CMK (cell line): ENCODE measurements at places on chromosomes 4 and X.
A peak's percentile ranks its signal among the peaks of the same experiment; 100 is the strongest.

DNA sequence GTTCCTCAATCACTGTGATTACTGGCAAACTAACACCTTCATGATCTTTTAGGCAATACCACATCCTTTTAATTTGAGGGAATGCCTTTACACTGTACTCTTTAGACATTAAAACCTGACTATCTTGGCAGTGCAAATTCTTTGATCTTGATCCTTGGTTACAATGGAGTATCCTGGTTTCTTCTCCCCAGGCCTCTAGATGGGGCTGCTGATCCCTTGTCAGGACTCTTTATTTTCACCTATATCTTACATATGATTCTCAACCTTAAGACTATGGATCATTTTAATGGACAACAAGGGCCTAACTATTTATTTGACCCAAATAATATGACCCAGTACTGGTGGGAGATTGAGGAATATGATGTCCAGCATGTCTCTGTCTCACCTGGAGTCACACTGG, 1005.5 kb upstream of the INTU start:
- no peak for DNase-seq

- no peak for DNase-seq
Measured at GRCh38 chr4:182806259-182807252, 110.6 kb downstream of the DCTD start.

DNA sequence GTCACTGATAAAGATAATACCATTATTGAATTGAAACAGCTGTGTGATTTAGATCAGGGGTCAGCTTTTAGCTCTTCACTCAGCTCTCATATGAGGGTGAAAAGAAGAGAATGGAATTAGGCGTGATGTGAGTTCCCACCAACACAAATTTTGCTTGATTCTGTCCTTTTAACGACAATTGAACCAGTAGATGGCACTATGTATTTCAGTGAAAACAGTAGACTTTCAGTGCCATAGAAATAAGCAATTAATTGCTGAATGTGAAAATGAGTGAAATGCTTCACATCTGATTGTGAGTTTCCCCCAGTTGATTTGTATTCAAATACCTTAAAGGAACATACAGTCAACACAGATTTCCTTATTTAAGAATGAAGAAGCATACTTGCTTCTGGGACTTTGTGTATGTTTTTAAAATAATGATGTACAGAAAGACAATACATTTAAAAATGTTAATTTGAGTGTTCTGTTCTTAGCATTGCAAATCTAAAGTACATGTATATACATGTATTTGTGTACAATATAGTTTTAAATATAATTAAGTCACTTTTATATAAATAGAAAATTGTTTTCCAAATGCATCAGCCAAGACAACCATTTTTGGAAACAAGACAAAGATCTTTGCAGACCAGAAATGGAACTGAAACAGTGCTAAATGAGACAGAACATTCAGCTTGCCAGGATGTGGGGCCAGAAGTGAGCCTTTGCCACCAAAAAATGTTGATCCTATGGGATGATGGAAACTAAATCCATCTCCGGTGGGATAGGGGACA, 178.8 kb downstream of the SNCA start:
- no peak for DNase-seq

- no peak for DNase-seq
Measured at GRCh38 chr4:123200051-123200940, 196.3 kb upstream of the SPRY1 start.

GRCh38 chr4:7195141-7195515, 2.8 kb downstream of the SORCS2 start:
- DNase-seq, result no peak

GRCh38 chr4:84965553-84966381, 723 bp downstream of the WDFY3 start:
- no peak for DNase-seq

DNA sequence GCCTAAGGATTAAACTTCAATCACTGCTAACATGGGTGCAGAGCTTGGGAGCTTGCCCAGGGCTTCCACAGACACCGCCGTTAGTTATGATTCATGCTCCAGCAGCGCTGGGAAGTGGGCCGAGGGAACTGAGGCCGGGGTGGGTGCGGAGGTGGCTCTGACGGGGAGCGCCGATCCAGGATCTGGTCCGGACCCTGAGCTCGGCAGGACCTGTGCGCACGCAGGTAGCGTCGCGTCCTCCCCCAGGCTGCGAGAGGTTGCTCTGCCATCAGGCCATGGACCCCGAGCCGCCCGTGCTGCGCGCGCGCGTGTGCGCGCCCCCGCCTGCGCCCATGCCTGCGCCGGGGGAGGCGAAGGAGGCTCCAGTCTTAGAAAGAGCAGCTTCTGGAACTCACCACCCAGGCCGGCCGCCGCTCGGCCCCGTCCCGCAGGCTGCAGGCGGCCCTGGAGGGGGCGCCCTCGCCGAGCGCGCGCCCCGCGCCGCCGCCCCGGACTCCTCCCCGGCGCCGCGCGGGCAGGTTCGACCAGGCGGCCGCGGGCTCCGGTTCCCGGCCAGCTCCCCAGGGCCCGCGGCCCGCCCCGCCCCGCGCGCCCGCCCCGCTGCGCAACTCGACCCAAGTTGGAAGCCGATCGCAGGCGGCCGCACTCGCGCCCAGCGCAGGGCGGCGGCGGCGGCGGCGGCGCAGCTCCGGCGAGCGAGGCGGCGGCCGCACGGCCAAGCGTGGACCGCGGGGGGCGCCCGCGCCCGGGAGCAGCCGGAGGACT, 732 bp upstream of the ADRA2C start:
- no peak for DNase-seq

DNA sequence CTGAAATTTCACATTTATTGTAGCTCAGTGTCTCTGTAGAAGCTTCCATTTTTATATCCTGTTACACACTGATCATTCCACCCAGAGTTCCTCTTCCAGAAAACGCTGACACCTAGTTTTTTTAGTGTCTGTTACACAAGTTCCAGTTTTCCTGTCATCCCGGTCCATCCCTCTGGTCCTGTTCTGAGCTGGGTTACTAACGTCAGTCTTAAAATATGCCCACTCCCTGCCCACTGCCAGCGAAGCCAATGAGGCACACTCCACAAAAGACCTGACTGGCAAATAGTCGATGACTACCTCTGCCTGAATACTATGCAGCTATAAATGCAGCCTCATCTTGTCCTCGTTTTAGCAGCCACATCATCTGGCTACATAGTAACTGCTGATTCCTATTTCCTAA, 30.9 kb upstream of the DDX3X start:
- DNase-seq, result no peak

DNA sequence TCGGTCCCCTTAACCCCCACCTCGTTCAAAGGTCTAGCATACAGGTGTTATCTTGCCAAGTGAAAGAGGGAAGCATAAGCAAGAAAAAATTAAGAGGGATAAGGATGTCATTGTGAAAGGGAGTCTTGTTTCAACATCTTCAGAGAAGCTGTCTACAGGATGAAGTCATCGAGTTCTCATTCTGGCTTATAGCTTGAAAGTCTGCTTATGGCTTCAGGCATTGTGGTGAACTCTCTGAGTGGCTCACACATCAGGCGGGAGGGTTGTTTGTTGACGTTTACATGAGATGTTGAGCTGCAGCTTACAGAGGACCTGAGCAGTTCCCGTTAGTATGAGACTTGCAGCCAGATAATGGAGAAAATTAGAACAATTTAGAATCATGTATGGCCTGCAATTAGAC, 16.6 kb downstream of the MAGEA9B start:
- DNase-seq, result no peak

DNA sequence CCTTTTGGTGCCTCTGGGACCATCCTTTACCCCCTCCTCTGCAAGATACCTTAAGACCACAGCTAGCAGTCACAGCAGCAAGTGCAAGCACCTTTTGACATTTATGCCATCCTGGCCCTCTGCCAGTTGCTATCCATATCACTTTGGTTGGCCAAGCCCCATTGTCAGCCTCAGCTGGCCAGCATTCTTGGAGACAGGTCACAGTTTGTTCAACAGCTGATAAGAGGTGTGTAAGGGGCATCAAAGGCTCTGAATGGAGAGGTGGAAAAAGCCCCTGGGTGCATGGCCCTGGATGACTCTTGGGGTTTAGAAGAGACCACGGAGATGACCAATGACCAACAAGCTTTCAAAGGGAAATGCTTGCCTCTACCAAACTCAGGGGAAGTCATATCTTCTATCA, 133.6 kb upstream of the MAMLD1 start:
- DNase-seq, result no peak

GRCh38 chr4:110361921-110362320, 114.0 kb upstream of the ENPEP start:
- no peak for DNase-seq

DNA sequence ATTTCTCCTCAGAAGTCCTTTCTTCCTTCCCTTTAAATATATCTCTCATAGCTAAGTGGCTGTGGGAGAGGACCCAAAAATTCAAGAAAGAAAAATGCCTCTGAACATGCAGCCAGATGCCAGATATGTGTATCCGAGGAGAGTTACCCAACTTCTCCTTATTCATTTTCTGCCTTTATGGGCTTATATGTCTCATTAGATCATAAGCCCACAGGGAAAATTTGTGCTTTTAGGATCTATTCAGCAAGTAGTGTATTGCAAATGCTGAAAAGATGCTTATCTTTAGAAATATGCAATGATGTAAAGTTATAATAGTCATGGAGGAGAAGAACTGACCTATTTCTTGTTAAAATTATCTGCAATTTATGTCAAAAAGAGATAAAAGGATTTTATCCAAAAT, 371.8 kb upstream of the NOCT start:
- no peak for DNase-seq

- no peak for DNase-seq
Measured at GRCh38 chr4:97208749-97209148, 934.5 kb downstream of the STPG2 start.

DNA sequence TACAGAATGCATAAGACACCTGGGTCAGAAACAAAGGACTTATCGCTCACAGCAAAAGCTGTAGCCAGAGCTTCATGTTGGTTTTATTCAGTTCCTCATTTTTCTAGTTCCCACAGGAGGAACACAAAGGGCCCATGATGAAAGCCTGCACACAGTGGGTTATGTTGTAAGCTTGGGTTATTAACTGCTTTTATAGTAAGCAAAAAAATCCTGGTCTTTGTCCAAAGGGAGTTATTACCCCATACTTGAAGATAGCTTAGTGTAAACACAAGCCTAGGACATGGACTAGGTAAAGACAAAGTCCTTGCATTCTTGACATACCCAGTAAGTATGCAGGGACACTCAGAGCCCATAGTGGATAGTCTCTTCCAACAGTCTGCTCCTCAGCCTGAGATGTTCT, 11.7 kb downstream of the BBS12 start:
- no peak for DNase-seq

DNA sequence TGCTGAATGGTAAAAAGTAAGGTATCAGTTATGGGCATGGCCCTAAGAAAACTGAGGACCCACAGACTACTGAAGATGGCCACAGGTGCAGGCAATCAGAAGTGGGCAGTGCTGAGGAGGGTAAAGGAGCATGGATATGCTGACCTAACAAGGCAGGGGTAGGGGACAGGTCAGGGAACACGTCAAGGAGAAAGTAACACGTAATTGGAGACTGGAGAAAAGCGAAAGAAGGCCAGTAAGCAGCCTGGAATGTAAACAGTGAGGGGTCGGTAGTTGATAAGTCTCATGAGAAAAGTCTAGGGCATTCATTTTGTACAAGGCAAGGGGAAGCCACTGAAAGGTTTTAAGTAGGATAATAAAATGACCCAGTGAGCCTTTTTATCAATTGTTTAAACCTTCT, 153.3 kb downstream of the PRDM5 start:
- DNase-seq, result no peak

GRCh38 chr4:147581606-147582350, 35.4 kb upstream of the TMEM184C start:
- DNase-seq, result peak; percentile 52

DNA sequence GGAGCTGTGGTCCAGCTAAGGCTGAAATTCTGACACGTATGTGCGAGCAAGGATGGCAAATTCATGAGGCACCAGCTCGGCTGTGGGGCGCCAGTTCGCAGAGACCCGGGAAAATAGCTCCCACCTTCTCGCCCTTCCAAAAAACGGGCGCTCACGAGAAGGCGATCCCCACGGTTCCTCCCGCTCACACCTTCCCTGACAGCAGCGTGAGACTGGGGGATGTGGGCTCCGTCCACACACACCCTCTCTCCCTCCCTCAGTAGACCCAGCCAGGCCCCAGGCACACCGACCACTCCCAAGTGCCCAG, 584 bp downstream of the GPC3 start:
- DNase-seq, result no peak

GRCh38 chr4:102008711-102009110, 218.2 kb downstream of the BANK1 start:
- DNase-seq, result no peak

GRCh38 chrX:71998836-71999509, 88.3 kb downstream of the NHSL2 start:
- no peak for DNase-seq

- no peak for DNase-seq
Measured at GRCh38 chrX:115226929-115227328, 7.0 kb downstream of the LRCH2 start.

DNA sequence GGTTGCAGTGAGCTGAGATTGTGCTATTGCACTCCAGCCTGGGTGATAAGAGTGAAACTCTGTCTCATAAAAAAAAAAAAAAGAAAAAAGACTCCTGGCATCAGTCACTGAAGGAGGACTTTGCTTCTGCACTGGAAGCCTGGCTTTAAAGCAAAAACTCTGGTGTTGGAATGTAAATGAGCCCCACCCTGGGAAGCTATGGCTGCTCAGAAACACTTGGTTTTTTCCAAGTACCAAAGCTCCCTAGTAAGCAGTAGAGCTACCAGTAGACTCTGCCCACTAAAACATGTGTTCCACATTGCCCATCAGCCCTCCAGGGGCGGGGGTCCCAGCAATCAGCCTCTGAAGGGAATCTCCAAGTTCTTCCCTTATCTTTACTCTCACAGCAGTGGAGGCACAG, 154.4 kb downstream of the SHROOM3 start:
- no peak for DNase-seq

DNA sequence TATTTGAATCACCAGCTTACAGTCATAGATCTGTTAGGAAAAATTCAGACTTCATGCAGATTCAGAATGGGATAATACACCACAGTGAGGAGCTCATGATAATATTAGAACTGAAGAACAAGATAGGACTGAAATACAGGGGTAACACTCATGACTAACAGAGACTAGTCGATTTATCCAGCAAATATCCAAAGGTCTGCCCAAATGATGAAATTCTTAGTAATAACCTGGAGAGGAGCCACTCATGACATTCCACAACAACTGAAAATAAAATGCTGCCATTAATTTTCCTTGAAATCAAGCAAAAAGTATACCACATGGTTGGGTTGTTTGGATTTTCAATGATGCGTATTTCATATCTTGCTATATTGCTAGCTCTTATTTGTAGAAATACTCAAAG, 903.7 kb upstream of the ADGRL3 start:
- no peak for DNase-seq

- DNase-seq, result no peak
Measured at GRCh38 chrX:19761554-19762295, 125.7 kb downstream of the SH3KBP1 start.

GRCh38 chr4:127491571-127491970, 141.2 kb upstream of the INTU start:
- DNase-seq, result no peak

GRCh38 chrX:110915111-110915510, 119.5 kb upstream of the CHRDL1 start:
- no peak for DNase-seq

- DNase-seq, result no peak
Measured at GRCh38 chr4:133565379-133565778, 416.3 kb downstream of the PCDH10 start.
